ENCODE measurements at places on chromosomes 16 and 17.

DNA sequence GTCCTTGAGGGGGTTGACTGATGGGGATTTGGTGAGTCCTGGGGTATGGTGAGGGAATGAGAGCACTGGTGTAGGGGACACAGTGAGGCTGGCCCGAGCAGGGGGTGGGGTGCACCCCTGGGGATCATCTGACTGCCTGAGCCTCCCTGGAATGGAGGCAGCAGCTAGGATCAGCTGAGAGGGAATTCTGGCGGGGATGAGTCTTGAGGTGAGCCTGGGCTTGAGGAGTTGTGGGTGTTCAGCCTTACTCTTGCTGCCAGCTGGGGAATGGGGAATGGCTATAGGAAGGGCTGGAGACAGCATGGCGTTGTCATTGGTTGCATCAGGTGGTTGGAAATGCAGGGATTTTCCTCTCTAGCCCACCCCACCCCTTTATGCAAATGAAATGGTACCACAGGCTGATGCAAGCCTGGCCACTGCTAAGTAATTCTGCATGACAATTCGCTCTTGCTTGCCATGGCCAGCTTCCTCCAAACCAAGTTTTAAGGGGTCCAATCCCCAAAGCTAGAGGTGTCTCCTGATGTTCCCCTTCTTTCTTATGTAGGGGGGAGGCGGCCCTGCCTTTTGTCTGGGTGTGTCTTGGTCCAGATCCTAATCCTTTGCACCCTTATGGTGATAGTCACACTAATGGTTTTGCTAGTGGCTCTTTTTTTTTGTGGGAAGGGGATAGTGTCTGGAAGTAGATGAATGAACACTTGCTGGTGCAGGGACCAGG lies 7.5 kb downstream of the NFE2L1 start:
- DNase-seq: no peak

DNA sequence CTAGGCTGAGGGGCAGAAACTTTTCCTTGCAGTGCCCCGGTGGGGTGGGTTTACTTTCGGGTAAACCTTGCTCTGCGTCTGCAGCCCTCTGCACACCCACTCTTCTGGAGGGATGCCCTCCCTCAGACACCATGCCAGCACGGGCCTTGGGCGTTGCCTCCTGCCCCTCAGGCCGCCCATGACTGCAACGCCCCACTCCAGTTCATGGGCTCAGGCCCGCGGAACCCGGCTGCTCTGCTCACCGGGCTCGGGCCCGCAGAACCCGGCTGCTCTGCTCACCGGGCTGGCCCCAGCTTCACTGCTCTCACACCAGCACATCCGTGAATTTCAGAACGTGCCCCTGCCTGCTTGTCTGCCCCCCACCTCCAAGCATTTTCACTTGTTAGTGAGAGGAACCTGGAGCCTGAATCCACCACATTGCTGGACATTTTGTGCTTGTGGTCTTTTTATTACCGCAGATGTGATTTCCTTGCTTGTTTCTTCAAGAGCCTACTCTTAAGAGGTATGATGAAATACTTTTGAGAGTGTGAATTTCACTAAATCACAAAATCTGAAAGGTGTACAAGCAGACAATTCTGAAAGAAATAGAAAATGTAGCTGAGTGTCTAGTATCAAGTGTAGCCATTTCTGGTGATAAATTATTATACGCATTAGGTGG lies 130.9 kb downstream of the RPTOR start:
- no peak for DNase-seq

DNA sequence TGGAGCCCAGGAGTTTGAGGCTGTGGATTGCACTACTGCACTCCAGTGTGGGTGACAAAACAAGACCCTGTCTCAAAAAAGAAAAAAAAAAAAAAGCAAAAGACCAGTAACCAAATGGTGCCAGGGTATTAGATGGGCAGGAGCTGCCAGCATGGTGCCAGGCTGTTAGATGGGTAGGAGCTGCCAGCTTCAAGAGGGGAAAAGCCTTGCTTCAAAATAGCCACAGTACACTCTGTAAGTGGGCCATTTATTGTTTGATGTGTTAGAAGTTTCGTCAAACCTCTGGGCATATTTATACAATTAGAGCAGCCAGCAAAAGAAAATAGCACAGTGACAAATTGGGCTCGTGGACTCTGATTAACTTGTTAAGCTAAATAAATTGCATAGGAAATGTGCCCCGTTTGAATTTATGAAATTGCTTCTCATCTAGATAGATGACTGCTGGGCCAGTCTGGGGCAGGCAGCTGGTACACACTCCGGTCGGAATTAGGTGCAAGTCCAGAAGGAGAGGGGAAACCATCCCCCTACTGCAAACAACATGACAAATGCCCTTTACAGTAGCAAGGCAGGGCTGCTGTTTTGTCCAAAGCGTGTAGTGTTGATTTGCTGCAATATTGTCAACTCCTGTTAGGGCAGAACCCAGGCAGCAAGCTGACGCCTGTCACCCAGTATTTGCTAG lies 126.3 kb upstream of the IRX3 start:
- no peak for DNase-seq

DNA sequence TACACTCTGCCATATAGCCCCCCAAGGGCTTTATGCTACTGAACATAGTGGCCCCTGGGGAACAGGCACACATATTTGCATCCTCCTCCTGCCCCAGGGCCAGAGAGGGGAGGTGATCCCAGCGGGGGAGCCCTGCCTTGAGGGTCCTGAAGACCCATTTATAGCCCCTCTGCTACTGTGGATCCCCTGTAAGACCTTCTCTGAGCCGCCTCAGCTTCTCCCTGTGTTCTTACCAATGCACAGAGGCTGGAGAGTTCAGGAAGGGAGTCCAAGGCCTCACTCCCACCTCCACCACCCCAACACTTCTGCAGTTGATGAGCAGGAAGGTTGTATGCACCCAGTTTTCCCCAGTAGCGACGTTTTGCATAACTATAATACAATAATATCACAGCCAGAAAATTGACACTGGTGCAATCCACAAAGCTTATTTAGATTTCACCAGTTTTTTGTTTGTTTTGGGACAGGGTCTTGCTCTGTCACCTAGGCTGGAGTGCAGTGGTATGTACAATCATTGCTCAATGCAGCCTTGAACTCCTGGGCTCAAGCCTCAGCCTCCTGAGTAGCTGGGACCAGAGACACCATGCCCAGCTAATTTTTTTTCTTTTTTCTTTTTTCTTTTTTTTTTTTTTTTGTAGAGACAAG lies 1.3 kb upstream of the FAM83G start:
- DNase-seq: no peak

DNA sequence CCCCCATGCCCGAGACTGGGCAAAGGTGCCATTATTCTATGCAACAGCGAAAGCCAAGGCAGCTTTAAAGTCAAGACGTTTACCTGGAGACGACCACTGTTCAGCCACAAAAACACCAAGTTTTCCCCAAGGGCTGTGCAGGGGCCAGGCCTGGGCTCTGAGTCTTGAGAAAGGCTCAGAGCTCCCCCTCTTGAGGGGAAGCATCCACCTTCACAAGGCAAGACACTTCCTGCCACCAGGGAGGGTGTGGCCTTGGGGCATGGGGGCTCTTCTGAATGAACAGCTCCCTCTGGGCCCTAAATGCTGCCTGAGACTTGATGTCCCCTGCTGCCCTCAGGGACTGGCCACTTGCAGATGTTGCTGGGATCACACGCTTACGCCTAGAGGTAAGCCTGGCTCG lies 26.5 kb downstream of the PDIA2 start:
- no peak for DNase-seq

DNA sequence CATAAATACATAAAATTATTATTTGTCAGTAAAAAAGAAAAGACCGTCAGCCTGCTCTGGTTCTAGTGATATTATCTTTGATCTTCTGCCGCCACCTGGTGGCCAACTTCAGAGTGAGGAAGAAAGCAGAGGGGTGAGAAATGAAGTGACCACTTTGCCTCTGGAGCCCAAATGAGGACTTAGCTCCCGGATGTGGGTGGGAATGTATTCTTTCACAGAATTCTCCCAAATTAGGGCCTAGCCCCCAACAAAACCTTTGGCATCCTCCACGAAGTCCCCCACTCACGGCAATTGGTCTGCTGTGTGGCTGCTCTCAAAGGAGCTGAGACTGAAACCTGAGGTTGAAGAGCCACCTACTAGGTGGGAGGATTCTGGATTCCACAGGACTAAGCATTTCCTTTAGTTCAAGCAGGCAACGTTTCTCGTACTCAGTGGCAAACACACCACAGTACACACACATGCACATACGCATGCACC lies 4.9 kb upstream of the ZNF267 start:
- no peak for DNase-seq

DNA sequence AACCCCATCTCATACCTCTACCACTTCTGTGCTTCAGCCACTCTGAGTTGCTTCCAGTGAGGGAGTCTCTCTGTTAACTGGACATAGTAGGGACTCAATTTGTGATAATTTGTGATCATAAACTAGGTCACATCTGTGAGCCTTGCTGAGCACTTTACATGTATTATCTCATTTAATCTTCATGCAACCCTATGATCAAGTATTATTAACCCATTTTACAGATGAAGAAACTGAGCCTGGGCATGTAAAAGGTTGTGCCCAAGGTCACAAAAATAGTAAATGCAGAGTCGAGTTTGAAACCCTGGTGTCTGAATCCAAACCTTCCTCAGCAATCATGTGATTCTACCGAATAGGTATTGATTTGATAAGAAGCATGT lies 18.6 kb downstream of the PDP2 start:
- DNase-seq: no peak

- DNase-seq: no peak
Measured at GRCh38 chr16:35752773-35753558, 2293.6 kb downstream of the TP53TG3F start.

DNA sequence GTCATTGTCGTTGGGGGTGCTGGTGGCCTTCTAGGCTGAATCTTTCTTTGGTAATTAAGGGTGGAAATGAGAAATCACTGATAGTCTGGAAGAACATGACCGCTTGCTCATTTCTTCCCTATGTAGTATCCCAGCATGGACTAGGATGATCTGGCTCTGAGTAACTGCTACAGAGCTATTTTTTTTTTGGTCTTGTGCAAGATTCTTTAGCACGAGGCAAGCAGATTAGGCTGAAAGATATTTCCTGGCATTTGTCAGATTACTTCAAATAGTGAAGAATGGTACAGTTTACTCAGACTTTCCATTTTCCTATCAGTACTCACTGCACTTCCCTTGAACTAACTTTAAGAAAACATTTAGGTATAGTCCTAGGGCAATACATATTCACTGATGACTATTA lies 89.0 kb downstream of the SYCE1L start:
- DNase-seq: no peak

GRCh38 chr17:15194859-15195277 lies 70.3 kb downstream of the PMP22 start:
- no peak for DNase-seq

- no peak for DNase-seq
Measured at GRCh38 chr17:7078711-7079110, 1.3 kb downstream of the CLEC10A start.

GRCh38 chr17:77354670-77355455 lies 214.1 kb downstream of the SEC14L1 start:
- no peak for DNase-seq

DNA sequence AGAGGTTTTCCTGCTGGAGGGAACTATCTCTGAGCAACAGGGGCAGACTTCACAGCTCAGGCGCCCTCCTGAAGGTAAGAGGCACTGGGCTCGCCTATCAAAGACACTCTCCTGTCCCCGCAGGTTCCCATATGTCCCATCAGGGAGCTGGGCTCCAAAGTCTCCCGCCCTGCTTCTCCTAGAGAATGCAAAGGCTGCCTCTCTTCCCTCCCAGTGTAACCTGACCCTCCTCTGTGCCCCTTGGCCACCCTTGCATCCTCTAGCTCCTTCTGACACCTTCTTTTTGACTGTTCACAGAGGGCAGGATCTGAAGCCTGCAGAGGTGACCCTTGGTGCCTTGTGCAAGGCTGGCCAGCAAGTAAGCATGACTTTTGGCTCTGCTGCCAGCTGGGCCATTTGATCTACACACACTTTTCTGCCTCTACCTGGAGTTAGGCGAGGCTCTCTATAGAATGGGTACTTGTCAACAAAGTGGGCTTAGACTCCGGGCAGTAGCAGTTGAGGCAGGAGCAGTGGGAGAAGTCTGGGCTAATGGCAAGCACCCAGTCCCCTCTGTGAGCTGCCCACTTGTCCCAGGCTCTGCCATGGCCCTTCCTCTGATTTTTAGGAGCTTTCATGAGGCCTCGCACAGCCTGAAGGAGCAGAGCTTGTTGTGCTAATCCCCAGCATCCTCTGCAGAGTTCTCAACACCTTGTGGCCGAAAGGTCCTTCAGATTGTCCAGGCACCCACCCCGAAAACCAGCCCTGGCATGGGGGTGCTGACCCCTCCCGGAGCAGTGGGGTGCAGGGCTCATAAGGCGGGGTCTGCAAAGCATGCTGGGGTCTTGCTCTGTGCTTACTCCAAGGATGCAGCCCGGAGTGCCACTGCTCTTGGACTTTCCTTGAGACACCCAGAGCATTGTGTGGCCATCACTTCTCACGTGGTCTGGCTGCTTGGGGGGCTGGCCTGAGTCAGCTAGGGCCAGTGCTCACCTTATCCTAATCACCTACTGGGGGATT lies 122.9 kb downstream of the METRNL start:
- no peak for DNase-seq

GRCh38 chr17:47704116-47704515 lies 10.2 kb downstream of the TBKBP1 start:
- no peak for DNase-seq

GRCh38 chr16:72673118-72673517 lies 374.8 kb downstream of the ZFHX3 start:
- no peak for DNase-seq

GRCh38 chr16:5444189-5444588 lies 346.6 kb upstream of the EEF2KMT start:
- DNase-seq: no peak

DNA sequence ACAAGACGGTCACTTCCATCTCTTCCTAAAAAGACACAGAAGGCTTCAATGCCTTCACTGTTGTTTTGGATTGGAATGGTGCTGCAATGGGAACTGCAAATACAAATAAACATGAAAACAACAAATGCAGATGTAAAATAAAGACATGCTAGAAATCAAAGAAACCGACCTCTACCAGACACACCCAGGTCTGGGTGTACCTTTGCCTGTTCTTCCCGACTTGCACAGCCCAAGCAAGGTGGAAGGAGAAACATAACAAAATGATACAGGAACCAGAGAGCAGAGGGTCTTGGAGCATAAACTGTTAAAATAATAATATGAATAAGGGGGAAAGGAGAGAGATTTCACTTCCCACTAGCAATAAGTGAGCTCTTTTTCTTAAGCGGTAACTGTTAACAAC lies 17.3 kb downstream of the RFFL start:
- no peak for DNase-seq

DNA sequence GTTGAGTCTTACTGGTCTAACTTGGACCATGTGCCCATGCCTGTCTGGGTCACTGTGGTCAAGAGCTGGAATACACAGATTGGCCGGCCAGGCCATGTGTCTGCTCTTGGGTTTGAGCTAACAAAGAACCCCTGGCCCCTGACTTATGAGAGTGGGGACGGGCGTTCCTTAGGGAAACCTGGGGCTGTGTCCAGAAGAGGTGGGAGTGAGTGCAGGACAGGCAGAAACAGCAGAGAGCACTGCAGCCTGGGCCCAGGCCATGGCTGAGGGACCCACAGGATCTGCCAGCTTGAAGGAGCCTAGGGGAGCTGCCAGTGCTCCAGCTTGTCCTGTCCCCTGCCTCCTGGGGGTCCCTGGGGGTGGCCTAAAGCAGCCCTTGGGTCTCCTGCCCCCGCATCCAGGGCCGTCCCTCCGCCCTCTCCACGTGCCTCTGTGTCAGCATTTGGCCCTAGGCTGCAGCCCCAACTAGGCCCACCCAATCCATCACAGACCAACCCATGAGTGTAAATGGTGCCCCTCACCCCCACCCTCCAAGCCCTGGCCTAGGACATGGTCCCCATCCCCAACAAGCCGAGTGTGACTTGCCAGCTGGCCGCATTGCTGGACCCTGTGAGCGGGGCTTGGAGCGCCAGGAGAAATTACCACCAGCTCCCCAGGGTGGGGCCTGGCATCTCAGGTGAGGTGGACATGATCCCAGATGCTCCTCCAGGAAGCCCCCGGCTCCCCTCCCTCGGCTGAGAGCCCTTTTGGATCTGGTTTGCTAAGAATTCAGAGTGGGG lies 12.5 kb upstream of the DRC7 start:
- DNase-seq: no peak

Data from right renal pelvis (tissue), 4 donors.